ENCODE measurements at places on chromosomes 2 and 18. TPM values are rescaled to one million over a fixed set of nuclear protein-coding genes. Genes with fewer than 3 reads are reported as not detected.
A peak's percentile ranks its signal among the peaks of the same experiment; 100 is the strongest.

RNPEPL1 gene
- 2.7 TPM for total RNA-seq

GCG gene
- not detected for total RNA-seq

TNFAIP6 gene
- total RNA-seq, result not detected

RBFA gene
- total RNA-seq, result 22.9 TPM

RGPD4 gene
- total RNA-seq, result 0.06 TPM

RAX gene
- total RNA-seq, result 78.1 TPM

- no peak for DNase-seq
Observed at GRCh38 chr2:239856620-239857285, 168.4 kb downstream of the NDUFA10 start.

- peak; percentile 53 for DNase-seq
Observed at GRCh38 chr18:24023185-24023814, 8.7 kb downstream of the TTC39C start.

DNA sequence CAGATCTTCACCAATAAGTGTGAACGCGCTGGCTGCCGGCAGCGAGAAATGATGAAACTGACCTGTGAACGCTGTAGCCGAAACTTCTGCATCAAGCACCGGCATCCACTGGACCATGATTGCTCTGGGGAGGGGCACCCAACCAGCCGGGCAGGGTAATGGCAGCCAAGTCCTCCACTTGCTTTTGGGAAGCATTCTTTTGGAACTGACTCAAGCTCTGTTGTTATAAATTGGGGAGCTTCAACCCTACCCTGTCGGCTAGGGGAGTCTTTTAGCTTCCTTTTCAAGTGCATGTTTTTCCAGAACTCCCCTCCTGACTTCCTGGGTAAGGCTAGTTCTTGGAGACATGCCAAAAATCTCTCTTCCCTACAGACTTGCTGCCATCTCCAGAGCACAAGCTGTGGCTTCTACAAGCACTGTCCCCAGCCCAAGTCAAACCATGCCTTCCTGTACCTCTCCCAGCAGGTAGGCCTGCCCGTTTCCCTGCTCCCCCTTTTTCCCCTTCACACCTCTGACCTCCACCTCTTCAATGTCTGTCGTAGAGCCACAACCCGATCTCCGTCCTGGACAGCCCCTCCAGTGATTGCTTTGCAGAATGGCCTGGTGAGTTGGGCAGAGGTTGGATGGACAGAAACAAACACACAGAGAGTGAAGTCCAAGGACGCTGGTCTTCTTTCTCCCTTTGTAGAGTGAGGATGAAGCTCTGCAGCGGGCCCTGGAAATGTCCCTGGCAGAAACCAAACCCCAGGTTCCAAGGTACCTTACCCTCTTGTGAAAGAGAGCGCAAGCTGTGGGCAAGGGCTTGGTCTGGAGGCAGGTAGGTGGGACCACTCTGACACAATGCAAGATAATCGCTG is 1.5 kb downstream of the ZFAND2B start:
- DNase-seq, result no peak

DNA sequence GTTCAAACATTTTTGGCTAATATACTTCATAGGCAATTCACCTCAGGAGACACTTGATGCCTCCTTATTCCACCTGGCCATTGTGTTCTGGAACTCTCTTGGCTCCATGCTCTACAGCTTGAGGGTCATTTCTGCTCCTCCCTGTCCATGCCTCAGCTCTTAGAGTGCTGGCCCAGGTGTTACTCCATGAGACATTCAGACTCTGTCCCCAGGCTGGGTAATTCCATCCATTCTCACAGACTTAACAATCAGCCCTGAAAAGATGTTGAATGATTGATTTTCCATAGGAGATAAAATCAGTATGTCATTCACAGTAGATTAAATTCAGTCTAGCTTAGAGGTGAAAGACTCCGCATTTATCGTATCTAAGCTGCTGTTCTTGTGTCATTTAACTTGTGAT is 168.6 kb upstream of the CWC22 start:
- no peak for DNase-seq

DNA sequence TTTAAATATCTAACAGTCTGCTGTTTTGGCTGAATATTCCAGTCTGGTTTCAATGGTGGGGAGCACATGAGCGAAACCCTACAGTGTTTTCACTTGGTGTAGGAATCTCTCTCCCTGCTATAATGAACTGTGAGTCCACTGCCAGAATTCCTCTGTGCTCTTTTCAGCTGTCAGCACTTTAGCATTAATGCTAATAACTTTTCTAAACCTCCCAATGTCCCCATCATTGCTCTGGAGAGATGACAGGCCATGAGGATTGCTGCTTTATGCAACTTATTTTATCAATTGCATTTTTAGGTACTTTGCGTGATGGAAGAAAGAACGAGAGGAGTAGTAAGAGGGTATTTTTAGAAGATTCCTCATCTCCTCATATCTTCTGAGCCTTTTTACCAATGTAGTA is 25.3 kb downstream of the STK39 start:
- no peak for DNase-seq

- no peak for DNase-seq
Observed at GRCh38 chr2:140737006-140737405, 1393.8 kb downstream of the LRP1B start.

- no peak for DNase-seq
Observed at GRCh38 chr2:96811917-96812316, 4.2 kb upstream of the CNNM3 start.

DNA sequence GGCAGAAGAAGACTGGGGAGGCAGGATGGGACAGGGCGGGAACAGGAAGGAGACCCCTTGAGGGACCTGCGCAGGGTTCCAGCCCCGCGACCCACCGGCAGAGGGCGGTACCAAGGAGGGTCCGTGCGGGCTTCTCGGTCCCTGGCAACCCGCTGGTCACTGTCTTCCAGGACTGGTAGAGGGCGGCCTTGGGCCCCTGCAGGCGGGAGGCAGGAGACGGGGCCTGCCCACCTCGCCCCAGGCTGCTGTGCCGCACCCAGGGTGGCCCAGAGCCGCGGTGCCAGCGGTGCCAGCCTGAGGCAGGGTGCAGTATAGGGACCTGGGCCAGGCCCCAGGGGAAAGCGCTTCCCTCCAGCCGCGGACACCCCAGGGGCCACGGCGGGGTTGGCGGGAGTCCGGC is 34.5 kb downstream of the NEURL3 start:
- DNase-seq, result peak; percentile 78

DNA sequence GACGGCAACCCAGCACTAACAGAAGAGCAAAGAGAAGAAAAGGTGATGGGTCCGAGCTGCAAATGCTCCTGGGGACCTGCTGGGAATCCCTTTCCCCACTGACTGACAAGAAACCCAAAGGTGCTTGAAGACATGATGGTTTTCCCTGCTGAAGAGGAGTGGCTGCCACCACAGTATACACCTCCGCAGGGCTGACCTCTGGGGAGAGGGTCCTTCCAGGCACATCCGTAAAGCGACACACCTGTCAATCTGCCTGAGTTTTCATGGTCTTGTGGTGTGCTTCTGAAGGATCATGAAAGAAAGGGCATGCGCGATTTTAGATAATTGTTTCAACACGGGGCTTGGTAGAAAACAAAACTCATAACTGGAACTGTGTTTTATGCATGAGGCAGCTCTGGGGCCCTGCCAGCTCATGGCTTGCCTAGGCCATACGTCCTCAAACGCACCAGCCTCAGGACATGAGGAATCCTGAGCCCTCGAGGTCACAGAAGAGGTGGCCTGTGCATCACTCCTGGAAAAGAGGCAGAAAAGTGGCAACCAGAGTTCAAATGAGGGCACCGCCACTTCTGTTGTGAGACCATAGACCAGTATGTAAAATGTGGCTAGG is 51.8 kb downstream of the SERTAD2 start:
- DNase-seq, result no peak

- DNase-seq, result no peak
Observed at GRCh38 chr2:25316101-25316500, 25.6 kb downstream of the DNMT3A start.

DNA sequence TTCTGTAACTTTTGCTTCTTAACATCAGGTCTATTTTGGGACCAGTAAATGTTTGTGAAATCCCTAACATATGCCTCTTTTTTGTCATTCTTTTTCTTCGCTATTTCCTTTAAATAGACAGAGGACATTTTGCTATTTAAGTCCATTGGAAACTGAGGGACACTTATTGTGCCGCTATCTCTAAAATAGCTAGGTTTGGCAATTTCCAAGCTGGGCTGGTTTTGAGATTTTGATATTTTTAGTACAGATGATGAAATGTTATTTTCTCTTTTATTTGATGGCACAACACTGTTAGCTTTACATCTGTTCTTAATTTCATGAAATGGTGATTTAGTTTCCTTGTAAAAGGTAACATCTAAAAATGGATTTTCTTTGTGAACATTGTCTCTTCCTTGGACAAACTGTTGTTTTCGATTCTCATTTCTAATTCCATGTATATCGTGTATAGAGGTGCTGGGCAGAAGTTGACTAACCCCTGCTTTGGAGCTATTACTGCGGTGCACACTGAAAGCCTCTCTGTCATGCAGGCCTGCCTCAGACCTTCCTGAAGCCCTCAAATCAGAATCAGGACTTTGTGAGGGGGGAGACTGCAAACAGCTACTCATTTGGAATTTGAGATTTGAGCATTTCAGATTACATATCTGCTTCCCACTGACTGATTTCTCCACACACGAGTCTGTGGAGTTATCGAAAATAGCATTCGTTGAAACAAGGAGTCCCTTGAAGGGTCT is 594 bp downstream of the RAD51AP2 start:
- no peak for DNase-seq

- peak; percentile 55 for DNase-seq
Observed at GRCh38 chr2:226649871-226650660, 149.6 kb downstream of the IRS1 start.

GRCh38 chr2:100140582-100140981 is 1.8 kb downstream of the AFF3 start:
- DNase-seq, result no peak

- no peak for DNase-seq
Observed at GRCh38 chr18:41881285-41881684, 73.7 kb upstream of the PIK3C3 start.

- no peak for DNase-seq
Observed at GRCh38 chr2:127646487-127647241, 711 bp downstream of the GPR17 start.

Measured in neural progenitor cell (in vitro differentiated cells).